ENCODE measurements at places on chromosomes 11 and 22.

GRCh38 chr11:78714539-78714938 is 139.9 kb upstream of the NARS2 start:
- no peak for DNase-seq

DNA sequence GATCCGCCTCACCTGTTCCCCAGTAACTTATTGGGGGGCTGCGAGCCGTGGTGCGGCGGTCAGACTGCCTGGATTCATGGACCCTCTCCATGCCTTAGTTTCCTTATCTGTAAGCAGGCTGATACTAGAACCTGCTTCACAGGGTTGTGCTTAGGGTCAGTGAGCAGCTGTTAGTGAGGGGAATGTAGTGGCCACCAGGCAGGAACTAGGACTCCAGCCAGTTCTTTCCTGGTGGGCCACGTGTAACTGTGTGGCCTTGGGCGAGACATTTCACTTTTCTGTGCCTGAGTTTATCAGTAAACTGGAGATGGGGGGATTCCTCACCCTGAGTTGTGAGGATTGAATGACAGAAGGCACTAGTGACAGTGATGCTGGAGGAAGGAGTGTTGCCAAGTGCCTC is 24.8 kb downstream of the MCM5 start:
- DNase-seq = no peak

DNA sequence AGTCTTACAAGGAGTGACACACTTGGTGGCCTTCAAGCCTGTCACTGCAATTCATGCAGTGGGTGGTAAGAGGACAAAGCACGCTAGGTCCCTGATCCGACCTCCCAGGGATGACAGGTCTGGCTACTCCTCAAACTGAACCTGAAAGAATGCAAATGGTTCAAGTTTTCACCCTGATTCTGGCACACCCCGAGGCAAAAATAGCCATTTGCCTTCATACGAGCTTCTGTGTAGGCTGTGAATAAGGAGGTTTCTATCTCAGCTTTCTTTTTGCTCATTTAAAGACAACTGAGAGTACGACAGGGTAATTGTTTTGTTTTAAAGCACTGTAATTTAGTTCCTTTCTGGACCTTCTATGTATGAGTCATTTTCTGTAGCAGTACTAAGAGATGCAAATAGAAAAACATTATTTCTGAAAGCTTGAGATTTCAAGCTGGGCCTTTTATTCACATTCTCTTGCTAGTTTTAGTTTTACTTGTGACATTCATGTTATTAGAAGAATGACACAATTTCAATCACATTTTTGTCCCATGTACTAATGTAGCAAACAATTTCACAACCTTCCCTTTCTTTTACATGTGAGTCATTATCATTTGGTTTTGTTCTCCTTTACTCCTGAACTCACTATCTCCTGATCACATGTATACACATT is 56.6 kb upstream of the FDX1 start:
- DNase-seq = no peak

- DNase-seq = no peak
Measured at GRCh38 chr11:129061492-129062230, 119.0 kb upstream of the TP53AIP1 start.

- no peak for DNase-seq
Measured at GRCh38 chr22:38271927-38272372, 860 bp downstream of the TMEM184B start.

DNA sequence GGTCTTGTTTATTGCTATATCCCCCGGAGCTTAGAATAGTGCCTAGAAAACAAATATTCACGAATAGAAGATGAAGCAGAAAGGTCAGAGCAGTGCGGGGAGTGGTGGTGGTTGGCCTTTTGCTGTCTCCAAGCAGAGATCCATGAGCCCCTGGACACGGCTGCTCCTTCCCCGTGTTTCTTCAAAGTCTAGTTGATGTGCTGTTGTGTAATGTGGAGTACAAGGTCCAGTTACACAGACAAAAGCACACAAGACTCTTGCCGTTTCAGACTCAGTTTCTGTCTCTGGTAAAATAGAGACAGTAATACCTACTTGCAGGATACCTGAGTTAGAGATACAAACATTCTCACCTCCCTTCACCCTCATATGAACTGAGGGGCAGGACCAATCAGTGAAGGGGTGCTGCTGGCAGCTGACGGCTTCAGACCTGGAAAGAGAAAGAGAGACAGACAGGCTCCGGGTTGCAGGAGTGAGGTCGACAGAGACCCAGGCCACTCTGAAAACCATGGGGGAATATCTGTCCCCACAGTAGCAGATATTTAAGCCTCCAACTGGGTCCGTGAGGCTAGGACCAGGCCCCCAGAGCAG is 56.2 kb downstream of the RASSF10 start:
- no peak for DNase-seq

Data from stimulated activated CD4-positive, alpha-beta T cell treated with anti-CD3 and anti-CD28 coated beads, Interleukin-2, amount 100 ng/mL, for 4 hours (primary cell).